ENCODE measurements at places on chromosomes 11 and 22.

- DNase-seq: no peak
These were observed 30.4 kb upstream of the TENM4 start for GRCh38 chr11:79471071-79471844.

- peak; percentile 87 for DNase-seq
These were observed 7.2 kb downstream of the CRELD2 start for GRCh38 chr22:49925525-49926128.

GRCh38 chr11:75563501-75563977, 1.5 kb downstream of the SERPINH1 start:
- no peak for DNase-seq

DNA sequence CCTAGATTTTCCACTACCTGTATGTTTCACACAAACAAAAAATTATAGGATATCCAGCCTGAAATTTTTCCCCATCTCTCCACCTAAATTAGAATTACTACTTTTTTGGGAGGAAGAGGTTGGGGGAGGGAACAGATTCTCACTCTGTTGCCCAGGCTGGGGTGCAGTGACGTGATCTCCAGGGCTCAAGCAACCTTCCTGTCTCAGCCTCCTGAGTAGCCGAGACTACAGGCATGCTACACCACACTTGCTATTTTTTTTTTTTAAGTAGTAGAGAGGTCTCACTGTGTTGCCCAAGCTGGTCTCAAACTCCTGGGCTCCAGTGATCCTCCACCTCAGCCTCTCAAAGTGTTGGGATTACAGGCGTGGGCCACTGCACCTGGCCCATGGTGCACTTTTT, 9.5 kb downstream of the JAML start:
- peak; percentile 33 for DNase-seq

- no peak for DNase-seq
These were observed 4.3 kb downstream of the F2 start for GRCh38 chr11:46723359-46723680.

GRCh38 chr11:117816846-117817367, 7.6 kb downstream of the FXYD2 start:
- no peak for DNase-seq

DNA sequence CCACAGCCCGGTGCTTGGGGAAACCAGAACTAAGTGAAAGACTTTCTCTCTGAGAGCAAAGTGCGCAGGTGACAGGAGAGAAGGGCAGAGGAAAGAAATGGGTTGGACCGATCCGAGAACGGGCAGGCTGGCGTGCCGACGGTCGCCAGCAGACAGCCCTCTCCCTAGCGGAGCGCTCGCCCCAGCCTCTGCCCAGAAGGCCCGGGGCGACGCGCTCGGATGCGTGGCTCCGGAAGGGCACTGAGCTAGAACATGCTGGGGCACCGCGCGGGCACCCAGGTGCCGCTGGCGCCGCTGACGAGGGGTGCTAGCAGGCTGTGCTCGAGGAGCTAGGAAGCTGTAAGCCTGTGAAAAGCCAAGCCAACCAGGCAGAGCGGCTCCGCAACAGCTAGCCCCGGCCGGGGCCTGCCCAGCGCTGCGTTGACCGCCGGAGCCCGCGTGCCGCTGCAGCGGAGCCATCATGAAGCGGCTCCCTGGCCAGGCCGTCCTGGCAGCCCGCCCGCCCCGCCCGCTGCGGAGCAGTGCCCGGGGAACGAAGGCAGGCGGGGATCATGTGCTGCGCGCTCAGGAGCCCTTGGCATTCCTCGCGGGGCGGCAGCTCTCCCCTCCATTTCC, 22.1 kb upstream of the RRAS2 start:
- peak; percentile 48 for DNase-seq

DNA sequence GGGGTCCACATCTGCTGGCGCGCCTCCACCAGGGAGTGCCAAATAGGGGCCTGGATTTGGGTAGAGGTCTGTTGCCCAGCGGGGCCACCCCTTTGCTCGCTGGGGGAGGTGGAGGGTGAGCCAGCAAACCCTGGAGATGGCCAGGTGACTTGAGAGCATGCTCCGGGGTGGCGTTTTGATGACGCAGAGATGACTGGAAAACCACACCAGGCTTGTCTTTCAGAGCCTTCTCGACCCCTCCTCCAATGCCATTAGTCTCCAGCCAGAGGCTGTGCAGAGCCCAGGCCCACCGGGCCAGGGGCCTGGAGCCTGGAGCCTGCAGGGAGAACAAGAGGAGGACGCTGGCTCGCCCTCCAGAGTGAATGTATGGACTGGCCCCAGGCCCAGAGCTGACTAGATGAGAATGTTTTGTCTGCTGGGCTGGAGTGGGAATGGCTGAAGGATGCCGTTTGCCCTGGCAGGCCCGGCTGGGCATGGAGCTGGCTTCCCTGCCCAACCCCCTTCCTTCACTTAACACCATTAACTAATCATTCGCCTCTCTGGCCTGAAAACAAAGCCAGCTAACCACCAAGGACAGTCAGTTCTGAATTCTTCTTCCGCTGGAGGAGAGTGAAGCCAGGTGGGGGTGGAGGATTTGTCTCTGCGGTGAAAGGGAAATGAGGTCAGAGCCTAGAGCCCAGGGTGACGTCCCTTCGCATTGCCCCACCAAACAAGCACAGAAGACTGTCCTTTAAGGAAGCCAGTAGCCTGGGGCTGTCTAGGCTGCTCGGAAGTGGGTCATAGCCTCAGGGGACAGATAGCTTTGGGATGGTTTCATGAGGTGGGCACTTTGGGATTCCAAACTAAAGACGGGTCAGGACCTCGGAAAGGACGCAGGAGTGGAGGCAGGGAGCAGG, 1.6 kb upstream of the MCAM start:
- peak; percentile 50 for DNase-seq

GRCh38 chr11:65321076-65321475, 6.4 kb downstream of the CDC42EP2 start:
- no peak for DNase-seq

GRCh38 chr11:14751975-14752407, 108.4 kb downstream of the PDE3B start:
- no peak for DNase-seq

DNA sequence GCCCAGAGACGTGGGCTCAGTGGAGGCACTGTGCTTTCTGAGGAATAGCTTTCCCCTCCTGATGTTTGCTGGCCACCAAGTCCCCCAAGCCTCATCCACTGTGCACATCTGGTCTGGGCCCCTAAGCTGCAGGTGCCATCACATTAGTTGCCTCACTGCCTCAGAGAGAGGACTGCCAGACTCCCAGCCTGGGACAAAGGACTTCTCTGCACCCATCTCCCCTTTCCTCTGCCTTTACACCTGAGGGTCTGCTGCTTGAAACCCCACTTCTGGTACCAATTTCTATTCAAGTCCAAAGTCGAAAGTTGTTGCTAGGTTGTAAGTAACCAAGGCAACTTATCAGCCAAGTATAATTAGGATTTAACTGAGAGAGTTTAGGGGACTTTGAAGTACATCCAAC, 3.7 kb upstream of the LZTR1 start:
- no peak for DNase-seq

GRCh38 chr11:76120513-76121101, 85.7 kb downstream of the WNT11 start:
- no peak for DNase-seq

All from CD4-positive, alpha-beta T cell treated with Interleukin-12 subunit alpha and Interleukin-12 subunit beta, for 1 hour (primary cell).